ENCODE measurements at places on chromosomes 13 and 19.

DNA sequence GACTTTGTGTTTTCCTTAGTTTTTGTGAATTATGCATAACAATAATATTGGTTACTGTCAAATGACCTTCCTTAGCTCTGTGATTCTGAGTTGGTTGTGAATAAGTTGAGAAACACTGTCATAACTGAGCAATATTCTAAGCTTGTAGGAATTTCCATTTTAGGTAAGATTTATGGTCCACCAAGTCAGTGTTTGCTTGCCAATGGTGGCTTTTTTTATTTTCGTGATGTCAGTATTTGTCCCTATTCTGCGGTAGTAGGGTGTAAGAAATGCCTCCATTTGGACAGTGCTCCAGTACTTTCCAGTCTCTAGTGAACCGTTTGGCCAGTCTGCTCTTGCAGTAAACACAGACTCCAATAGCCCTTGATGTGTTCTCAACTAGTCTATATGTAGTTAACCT lies 94.7 kb downstream of the FRY start:
- DNase-seq = no peak

GRCh38 chr19:46599716-46600373 lies 1.3 kb upstream of the CALM3 start:
- no peak for DNase-seq

DNA sequence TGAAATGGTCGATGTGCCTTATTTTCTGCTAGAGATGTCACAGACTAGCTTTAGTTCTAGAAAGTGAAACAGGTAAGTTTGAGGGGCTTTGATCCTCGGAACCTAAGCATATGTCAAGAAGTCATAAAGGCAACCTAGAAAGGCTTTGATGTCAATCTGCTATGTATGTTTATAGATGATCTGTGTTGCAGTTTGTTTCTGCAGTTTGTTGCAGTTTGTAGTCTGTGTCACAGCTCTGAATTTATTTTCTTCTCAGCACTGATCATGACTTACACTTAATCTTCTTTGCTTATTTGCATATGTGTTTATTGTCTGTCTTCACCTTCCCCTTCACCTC lies 5.9 kb downstream of the LSM14A start:
- no peak for DNase-seq

- no peak for DNase-seq
These were observed 14.5 kb upstream of the TPP2 start for GRCh38 chr13:102582256-102582655.

DNA sequence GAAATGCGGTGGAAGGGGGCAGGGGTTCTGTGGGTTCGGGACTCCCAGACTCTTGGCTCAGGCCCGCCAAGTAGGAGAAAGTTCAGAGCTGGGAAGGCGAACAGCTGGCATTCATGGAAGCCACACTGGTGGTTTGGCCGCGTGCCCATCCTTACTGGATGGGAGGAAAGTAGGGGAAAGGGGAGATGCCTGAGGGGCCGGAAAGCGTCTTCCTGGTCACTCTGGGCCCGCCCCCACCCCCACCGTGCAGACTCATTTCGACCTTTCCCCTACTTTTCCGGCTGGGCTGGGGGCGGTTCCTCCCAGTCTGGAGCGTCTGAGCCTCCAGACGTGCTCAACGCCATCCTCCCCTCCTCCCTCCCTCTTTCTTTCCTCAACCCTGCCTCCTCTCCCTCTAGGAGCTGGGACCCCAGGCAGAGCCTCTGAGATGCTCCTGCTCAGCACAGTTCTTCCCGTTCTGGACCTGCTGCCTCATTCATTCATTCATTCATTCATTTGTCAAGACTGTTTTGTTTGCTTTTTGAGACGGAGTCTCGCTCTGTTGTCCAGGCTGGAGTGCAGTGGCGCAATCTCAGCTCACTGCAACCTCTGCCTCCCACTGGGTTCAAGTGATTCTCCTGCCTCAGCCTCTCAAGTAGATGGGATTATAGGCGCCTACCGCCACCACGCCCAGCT lies 3.5 kb downstream of the ANGPTL4 start:
- DNase-seq = no peak

GRCh38 chr19:45117671-45118070 lies 24.7 kb downstream of the PPP1R37 start:
- DNase-seq = no peak

GRCh38 chr19:51820831-51821446 lies 26.0 kb downstream of the FPR3 start:
- DNase-seq = no peak

GRCh38 chr13:24287748-24288287 lies 21.6 kb upstream of the C1QTNF9 start:
- no peak for DNase-seq

DNA sequence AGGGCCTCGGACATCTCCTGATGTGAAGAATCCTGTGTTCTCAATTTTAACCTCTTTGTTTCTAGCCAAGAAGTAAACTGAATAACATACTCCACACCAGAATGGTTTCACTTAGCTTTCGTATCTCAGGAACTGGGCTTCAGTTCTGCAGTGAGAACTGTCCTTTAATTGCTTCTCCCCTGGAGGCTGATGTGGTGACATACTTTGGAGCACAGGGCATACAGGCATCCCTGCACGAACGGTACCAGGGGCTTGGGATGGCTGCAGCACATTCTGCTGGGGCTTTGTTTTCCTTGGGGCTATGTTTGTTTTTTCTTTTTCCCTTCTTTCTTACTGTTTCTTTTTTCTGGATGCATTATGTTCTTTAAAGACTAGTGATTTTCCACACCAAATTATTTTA lies 230.5 kb downstream of the TM9SF2 start:
- no peak for DNase-seq

- DNase-seq = no peak
These were observed 58.3 kb downstream of the KLF2 start for GRCh38 chr19:16382775-16383543.

GRCh38 chr19:41697198-41697855 lies 9.3 kb upstream of the CEACAM7 start:
- DNase-seq = no peak

DNA sequence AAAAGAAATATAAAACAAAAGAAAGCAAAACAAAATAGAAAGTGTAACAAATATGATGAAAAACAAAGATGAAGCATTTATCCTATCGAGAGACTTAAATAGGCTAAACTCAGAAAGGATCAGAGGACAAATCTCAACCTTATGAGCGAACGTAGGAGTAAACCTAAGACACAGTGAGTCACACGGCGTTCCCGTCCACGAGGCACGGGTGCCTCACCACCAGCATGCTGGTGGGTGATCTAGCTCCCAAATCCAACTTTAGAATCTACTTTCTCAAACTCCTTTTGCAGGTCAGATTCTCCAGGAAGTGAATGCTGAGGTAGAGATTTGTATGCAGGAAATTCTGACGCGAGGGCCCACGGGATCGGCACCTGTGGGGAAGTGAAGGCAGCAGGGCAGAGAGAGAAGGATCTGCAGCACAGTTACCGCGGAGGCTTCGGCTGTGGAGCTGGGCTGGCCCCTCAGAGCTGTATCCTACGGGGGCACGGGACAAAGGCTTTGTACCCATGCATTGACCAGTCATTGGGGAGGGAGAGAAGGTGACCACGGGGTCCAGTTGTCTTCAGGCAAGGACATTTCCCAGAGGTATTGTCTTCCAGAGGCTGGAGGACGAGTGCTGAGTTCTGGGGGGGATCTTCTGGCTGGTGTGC lies 7.5 kb upstream of the MIER2 start:
- no peak for DNase-seq

- no peak for DNase-seq
These were observed 41.9 kb upstream of the SERPINE3 start for GRCh38 chr13:51297556-51297955.

GRCh38 chr13:100347968-100348367 lies 240.6 kb downstream of the GGACT start:
- no peak for DNase-seq

DNA sequence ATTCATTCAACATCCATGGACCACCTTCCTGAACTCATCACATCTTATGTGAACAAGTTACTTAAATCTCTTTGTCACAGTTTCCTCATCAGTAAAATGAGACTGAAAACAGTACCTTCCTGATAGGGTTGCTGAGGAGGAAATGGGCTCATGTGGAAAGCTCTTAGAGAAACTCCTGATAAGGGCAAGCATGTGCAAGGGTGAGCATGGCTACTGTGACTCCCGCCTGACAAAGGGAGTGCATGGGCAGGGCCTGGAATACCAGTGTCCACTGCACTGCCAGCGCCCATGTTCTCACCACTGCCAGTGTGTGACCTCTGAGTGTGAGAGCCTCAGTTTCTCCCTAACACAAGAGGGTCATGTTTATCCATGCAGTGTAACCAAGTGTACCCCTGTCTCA lies 27.3 kb upstream of the IL17D start:
- DNase-seq = no peak

DNA sequence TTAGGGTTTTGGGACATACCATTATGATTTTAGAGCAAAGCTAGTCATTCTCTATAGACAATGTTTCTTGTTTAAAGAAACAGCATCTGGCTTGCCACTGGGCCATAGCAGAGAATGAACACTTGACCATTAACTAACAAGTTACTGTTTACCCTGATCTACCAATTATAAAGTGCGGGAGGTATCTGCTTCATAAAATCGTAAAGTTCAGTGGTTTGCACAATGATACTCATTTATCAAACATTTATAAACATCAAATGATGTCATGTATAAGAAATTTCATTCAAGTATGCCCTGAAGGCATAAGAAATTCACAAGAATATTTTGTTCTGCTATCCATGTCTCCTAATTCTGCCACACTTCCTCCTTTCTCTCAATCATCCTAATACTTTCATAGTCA lies 139.2 kb downstream of the PCDH20 start:
- DNase-seq = no peak

DNA sequence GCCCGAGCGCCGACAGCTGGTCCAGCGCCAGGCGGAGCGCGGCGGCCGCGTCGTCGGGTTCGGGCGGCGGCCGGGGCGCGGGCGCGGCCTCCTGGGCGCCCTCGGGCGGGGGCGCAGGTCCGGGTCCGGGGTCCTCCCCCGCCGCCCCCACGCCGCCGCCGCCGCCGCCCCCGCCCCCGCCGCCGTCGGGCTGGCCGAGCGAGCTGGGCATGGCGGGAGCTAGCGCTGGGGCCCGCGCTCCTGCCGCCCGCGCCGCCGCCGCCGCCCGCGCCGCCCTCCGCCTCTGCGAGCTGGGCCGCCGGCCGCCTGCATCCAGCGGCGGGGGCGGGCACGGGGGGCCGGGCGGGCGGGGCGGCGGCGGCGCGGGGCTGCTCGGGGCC lies 287 bp downstream of the MEX3D start:
- no peak for DNase-seq

DNA sequence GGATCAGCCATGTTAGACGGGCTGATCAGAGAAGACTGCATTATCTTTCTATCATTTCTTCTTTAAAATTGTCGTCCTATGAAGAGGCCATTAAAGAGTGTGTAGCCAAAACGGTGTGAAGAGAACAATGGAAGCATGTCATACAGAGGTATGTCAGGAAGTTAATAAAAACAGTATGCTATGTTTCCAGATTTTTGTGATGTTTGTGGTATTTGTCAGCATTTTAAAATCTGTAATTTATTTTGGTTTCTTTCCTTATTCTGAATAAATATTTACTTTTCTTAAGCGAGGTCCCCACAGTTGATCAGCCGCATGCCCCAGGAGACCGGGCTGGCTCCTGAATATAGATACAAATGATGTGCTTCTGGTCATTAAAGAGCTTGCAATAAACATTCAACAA lies 142.9 kb upstream of the SERP2 start:
- no peak for DNase-seq

DNA sequence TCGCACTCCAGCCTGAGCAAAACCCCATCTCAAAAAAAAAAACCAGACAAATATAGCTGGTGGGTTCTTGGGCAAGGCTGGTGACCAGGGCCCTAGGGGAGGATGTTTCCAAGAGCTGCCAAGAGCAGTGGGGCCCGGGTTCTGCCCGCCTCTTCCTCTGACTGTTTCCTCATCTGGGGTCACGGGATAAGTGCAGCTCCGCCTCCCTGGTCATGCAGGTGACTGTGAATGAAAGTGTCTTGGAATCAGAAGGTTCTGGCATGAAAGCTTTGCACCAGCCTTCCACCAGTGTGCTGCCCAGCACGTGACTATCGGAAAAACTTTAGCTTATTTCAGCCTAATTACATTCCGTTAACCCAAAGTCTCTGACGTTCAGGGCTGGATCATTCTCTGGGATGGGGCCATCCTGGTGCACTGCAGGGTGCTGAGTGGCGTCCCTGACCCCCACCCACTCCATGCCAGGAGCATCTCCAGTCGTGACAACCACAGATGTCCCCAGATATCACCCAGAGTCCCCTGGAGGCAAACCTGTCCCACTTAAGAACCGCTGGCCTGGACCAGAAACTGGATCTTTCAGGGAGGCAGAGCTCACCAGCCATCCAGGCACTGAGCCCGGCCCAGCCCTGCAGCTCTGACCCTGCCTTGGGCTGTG lies 85.6 kb downstream of the GNG7 start:
- no peak for DNase-seq

GRCh38 chr13:86976521-86977324 lies 694.4 kb upstream of the SLITRK5 start:
- no peak for DNase-seq

GRCh38 chr19:38736413-38737280 lies 7.6 kb downstream of the CAPN12 start:
- peak; percentile 86 for DNase-seq

DNA sequence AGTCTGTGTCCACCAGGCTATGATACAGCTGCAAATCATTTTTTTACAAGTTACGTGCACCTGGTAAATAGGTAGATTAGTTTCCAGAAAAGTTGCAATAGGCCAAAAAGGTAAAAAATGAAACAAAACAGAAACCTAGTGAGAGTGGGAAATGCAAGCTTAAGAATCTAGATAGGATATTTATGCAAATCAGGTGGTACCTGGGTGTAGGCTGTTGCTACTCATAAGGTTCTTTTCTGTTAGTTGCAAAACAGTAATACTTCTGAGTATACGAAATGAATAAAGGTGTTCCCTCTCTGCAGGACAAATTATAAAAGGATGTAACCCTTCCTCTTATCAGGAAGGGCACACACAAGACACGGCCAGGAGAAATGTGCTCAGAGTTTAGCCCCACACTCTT lies 97.9 kb downstream of the UGGT2 start:
- DNase-seq = no peak

- no peak for DNase-seq
These were observed 168.7 kb downstream of the KDM4B start for GRCh38 chr19:5137571-5138124.

GRCh38 chr13:46369506-46370277 lies 17.4 kb downstream of the RUBCNL start:
- no peak for DNase-seq

DNA sequence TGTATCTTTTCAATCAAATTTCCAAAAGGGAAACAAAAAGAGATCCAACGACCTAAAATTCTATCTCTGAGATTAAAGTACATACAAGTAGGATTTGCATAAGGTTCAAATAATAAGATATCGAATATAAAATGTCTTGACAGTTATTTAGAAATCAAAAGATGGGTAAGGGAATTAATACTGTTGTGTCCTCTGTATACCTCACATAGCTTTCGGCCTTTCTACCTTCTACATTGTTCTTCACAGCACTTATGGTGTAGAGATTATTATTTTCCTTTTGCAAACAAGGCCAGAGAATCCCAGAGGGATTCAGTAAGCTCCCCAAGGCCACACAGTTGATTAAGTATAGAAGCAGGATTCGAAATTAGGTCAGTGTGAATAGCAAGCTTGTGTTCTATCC lies 403.6 kb downstream of the SPRY2 start:
- no peak for DNase-seq

Data from vagina (tissue), 2 donors.